ENCODE measurements at places on chromosomes 12 and 14.

DNA sequence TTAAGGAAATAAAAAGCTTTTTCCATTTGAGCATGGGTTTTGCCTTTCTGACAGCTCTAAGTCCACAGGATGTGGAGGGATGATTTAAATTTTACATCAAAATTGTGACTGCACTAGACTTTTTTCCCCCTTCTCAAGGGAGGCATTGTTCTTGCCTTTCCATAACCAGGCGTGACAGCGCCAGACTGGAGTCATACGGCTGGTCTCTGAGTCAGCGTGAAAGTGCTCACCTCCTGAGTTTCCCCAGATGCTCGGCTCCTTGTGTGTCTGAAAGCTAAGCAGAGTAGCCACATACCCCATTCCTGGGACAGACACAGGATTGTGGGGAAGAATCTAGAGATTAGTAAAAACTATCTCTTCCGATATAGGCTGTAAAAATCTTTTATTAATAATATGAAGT, 43.1 kb downstream of the SOX5 start:
- DNase-seq, result no peak

GRCh38 chr14:105502446-105503295, 11.6 kb downstream of the TEDC1 start:
- DNase-seq, result no peak

- DNase-seq, result peak; percentile 41
Observed at GRCh38 chr12:12715459-12716150, 1.6 kb upstream of the CDKN1B start.

DNA sequence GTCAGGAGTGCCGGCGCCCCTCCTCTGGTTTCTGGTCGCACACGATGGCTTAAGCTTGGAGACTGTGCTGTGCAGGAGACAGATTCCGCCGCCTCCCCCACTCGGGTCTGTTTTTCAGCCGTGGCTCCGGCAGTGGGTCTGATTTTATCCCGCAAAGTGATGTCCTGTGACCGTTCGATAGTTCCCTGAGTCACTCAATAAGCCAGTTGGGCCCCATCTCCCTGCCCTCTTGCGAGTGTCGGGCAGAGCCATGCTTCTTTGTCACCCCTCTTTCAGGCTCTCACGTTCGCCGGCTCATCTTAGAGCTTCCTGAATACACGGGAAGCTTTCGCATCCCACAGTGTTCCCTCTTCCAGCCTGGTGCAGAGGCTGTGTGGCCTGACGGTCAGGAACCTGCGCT, 127.8 kb upstream of the RFLNA start:
- DNase-seq, result no peak

DNA sequence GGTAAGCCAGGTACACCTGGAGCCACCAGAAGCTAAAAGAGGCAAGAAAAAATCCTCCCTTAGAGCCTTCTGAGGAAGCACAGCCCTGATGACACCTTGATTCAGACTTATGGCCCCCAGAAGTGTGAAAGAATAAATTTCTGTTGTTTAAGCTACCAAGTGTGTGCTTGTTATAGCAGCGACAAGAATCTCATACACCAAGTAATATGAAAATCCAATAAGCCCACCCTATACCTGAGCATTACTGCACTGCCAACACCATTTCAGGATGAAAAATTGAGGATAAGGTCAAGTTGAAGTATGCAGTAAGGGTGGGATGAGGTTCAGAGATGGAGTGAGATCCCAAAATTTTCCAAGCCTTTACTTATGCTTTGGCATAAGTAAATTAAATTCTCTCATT, 163.6 kb upstream of the CCDC196 start:
- no peak for DNase-seq

DNA sequence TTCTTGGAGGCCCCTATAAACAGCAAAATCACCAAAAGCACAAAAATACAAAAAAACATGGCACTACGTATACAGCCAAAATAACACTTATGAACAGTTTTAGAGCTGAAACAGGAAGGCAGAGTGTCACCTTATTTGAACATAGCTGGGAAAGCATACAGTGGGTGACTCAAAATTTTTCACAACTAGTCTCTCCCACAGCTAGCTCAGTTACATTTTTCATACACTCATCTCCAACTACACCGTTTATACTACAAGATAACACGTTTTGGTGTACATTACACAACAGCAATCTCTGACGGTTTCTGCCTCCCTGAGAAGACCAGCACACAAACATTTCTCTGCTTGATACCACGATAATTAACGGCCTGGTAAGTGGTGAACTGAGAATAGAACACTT, 2.9 kb downstream of the RAD52 start:
- DNase-seq, result no peak

DNA sequence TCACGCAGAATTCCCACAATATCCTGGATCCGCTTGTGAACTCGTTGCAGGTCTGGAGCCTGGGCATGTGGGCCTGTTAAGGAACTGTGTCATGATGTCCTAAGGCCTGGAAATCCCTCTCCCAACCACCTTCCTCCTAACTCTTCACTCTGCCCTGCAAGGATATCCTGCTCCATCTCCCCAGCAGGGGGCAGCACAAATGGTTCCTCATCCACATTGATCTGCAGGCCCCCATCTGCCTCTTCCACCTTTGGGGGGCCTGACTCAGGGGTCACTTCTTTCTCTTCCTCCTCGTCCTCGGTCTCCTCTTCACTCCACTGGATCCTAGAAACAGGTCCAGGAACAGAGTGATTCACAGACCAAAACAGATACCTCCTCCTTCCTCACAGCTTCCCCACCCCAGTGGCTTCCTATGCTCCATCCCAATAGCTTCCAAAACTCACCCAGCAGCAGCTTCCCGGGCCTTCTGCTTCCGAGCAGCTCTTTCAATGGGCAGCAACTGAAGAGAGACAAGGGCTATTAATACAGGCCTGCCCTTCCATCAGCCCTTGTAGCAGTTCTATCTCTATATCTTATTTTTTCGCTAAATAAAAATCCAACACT, 4.5 kb downstream of the NOP2 start:
- DNase-seq, result peak; percentile 71

- no peak for DNase-seq
Observed at GRCh38 chr12:127620735-127621355, 646.1 kb upstream of the TMEM132C start.

GRCh38 chr14:28952666-28953065, 186.1 kb downstream of the FOXG1 start:
- no peak for DNase-seq

DNA sequence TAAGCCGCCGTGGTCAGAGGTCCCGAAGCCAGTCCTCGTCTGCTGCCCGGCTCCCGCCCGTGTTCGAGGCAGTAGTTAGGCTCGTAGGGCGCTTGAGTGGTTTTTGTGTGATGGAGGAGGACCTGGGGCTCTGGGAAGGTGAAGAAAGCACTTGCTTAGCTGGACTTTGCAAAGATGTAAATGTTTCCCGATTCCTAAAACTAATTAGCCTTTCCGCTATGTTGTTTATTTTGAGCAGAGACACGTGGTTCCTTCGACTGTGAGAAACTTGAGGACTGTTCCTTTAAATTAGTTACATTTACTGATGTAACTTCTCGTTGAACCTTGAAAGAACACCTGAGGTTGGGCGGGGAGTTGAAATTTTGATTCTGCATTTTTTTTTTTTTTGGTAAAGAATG, 33.9 kb downstream of the MIA2 start:
- no peak for DNase-seq

DNA sequence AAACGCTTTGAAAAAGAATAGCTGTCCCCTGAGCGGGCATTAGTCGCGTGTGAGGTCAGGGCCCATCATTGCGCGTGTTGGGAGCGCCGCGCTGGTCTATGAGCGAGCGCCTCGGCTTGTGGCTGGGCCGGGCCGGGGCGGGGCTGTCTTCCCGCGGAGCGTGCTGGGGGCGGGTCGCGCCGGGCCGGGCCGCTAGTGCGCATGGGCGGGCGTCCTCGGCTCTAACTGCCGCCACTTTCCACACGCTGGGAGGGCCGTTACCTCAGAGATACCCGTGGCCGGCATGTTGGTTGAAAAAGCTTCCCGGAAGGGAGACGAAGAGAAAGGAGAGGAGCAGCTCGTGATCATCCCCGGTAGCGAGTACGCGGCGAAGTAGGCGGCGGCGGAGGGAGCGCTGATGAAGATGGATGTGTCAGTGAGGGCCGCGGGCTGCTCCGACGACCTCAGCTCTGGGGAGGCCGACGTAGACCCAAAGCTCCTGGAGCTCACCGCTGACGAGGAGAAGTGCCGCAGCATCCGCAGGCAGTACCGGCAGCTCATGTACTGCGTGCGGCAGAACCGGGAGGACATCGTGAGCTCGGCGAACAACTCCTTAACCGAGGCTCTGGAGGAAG, at the start of gene EID3:
TSS of gene EID3 (plus strand) at position 202 of the 614 bp plus-strand sequence. CDS start at position 398, 196 bp downstream.
- peak; percentile 93 for DNase-seq

DNA sequence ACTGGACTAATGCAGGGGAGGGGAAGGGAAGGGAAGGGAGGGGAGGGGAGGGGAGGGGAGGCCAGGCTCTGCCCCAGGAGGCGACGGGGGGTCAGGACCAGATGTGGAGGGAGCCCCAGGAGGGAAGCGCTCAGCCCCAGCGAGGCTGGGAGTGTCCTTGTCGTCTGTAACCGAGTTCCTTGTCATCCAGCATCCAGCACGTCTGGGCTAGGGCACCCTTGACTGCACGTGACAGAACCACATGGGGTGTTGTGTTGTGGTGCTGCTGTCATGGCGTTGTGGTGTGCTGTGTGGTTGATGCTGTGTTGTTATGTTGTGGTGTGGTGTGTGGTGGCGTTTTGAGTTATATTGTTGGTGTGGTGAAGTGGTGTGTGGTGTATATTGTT, 28.4 kb upstream of the SFSWAP start:
- DNase-seq, result no peak

DNA sequence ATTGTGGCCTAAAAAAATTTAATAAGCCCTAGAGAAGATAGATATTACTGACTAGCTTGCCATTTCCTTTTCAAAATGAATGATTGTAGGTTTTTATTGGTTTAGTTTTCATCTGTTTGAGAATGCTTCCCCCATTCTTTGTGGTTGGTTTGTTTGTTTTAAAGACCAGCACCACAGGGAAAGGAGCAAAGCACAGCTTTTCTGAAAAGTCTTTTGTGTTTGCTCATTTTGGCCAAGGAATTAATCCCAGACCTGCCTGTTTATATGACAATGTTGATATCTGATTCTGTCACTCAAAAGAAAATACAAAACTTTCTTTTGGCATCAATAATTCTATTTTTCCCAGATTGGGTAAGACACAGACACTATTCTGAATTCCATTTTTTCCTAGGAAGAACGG, 312.5 kb upstream of the FLRT2 start:
- DNase-seq, result no peak

- DNase-seq, result no peak
Observed at GRCh38 chr14:97413022-97413539, 615.9 kb downstream of the VRK1 start.

DNA sequence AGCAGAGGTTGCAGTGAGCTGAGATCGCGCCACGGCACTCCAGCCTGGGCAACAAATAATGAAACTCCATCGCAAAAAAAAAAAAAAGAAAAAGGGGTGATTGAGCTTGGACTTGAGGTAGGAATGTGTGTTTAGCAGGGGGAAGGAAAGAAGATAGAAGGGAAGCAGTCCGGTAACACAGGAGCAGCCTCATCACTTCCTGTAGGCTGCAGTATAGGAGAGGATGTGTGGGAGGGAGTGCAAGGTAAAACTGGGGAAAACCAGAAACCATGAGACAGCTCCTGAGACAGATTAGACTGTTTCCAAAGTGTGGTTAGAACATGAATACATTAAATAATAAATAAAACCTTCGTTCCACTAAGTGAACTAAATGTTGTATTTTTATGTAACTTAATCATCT, 49.2 kb downstream of the FGD4 start:
- DNase-seq, result no peak

DNA sequence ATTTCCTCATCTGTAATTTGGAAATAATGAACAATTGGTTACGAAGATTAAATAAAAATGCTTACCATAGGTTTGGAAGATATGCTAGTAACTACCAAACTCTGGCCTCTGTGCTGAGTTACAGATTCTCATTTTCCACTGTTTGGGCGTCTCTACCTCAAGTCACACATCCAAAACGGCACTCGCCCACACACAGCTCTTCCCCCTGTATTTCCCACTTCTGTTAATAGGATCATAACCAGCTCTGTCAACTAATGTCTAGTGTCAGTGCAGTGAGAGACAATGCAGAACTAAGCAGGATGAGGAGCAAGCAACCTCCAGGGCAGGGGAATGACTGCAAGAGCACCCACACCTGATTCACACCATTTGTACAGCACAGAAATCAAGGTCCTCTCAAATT, 10.9 kb upstream of the SYCP3 start:
- no peak for DNase-seq

- peak; percentile 63 for DNase-seq
Observed at GRCh38 chr12:1606021-1606622, 11.7 kb upstream of the FBXL14 start.

- no peak for DNase-seq
Observed at GRCh38 chr12:55723516-55724225, 3.5 kb downstream of the RDH5 start.

- no peak for DNase-seq
Observed at GRCh38 chr14:63605041-63605532, 36.6 kb downstream of the WDR89 start.

DNA sequence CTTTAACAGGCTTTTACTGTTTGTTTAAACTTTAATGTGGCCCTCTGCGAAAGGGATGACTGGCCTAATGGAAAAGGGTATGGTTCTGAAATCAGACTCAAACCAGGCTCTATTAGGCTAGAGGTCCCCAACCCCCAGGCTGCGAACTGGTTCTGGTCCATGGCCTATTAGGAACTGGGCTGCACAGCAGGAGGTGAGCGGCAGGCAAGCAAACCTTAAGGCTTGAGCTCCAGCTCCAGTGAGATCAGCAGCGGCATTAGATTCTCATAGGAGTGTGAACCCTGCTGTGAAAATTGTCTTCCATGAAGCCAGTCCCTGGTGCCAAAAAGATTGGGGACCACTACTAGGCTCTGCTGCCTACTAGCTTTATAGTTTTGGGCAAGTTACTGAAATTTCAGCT, 11.1 kb downstream of the GALNT4 start:
- DNase-seq, result no peak

DNA sequence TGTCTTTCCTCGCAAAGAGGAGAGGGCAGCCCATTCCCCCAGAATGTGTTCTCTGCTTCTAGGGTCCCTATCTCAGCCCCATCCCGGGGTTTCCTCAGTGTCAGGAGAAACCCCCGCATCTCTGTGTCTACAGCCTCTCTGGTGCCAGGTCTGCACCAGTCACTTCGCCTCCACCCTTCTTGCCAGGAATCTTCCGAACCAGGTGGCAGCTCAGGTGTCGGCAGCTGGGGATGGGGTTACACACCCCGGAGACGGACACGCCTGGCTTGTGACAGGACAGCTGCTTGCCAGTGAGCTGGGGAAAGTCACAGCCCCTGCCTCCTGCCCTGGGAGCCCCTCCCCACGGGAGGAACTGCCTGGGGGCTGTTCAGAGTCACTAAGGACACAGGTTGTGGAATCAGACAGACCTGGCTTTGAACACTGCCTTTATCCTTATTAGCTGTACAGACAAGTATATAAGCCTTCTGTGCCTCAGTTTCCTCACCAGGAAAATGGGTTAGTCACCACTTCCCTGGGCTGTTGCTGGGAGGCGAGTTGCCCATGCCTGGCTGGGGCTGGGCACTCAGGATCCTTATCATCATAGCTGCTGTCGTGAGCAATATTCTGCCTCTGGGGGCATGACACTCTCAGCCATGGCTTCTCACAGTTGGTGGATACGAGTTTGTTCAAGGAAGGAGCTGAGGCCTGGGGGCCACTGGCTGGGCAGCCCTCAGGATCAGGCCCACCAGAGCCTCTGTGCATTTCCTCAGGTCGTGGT, 10.8 kb downstream of the HIP1R start:
- DNase-seq, result no peak
